ENCODE measurements at places on chromosomes 16 and 17.

GRCh38 chr17:43707184-43707583 lies 45.5 kb upstream of the MEOX1 start:
- no peak for DNase-seq

DNA sequence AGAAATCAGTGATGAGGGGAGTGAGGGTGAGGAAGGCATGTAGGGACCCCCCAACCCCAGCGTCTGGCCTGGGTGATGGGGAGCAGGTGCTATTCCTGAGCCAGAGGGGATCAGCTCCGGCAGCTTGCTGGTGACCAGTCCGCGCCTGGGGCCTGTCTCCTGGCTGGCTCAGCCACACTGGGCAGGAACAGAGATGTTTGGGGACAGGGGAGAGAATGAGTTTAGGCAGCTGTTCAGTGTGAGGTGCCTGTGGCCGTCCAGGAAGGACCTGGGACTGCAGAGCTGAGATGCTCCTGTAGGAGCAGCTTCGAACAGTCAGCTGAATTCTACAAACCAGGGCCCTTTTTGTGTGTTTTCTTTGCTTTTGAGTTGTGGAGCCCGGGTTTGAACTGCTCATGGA lies 23.2 kb upstream of the SPNS2 start:
- no peak for DNase-seq

DNA sequence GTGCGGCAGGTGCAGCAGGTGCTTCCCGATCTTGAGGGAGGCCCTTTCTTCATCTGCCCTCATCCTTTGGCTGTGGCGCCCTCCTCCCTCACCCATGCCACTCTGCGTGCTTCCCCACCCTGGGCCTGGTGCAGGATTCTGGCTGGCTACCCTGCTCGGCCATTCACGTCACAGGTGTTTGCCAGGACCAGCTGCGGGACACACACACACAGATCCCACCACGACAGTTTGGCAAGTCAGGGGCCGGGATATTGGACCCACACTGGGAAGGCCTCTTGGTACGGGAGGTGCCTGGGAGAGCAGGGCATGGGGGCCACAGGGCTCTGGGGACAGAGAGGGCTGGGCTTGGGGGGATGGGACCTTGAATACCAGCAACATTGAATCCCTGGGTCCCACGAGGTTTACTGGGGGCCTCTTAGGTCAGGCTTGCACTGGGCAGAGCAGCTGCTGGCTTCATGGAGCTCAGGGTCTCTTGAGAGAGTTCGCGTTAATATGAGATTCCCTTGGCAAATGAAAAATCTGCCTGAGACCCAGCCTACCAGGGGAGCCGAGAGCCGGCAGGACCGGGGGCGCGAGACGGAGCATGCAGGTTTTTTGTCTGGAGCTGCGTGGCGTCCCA lies 15.1 kb downstream of the ADCY7 start:
- DNase-seq, result no peak

- no peak for DNase-seq
These were observed 2.1 kb downstream of the TXNDC11 start for GRCh38 chr16:11740567-11740966.

DNA sequence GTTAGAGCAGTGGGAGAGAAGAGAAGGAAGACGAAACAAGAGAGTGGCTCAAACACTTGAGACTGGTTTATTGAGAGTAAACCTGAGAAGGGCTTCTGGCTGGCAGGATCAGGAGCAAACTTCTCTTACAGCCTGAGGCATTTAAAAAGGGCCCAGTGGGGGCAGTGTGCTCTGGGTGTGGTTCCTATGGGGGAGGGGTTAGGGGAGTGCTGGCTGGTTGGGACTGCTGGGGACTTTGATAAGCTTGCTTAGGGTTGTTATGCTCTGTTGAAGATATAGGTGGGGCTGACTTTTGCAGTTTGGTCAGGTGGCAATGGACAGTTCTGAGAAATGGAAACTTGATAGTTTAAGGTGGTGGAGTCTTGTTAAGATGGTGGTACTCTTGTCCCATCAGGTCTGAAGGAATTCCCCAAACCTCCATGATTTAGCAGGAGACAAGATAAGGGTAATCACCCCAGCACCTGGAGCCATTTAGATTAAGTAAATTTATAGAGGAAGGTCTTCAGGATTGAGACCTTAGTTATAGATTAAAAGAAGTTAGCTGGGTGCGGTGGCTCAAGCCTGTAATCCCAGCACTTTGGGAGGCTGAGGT lies 79.3 kb downstream of the EMP2 start:
- DNase-seq, result no peak

- DNase-seq, result no peak
These were observed 25.5 kb downstream of the NCOR1 start for GRCh38 chr17:16189791-16190348.

- no peak for DNase-seq
These were observed 183.8 kb downstream of the GSG1L start for GRCh38 chr16:27879601-27880247.

- DNase-seq, result no peak
These were observed 7.8 kb downstream of the PLXDC1 start for GRCh38 chr17:39143552-39144093.

GRCh38 chr16:83060-83603 lies 5.1 kb downstream of the MPG start:
- no peak for DNase-seq

DNA sequence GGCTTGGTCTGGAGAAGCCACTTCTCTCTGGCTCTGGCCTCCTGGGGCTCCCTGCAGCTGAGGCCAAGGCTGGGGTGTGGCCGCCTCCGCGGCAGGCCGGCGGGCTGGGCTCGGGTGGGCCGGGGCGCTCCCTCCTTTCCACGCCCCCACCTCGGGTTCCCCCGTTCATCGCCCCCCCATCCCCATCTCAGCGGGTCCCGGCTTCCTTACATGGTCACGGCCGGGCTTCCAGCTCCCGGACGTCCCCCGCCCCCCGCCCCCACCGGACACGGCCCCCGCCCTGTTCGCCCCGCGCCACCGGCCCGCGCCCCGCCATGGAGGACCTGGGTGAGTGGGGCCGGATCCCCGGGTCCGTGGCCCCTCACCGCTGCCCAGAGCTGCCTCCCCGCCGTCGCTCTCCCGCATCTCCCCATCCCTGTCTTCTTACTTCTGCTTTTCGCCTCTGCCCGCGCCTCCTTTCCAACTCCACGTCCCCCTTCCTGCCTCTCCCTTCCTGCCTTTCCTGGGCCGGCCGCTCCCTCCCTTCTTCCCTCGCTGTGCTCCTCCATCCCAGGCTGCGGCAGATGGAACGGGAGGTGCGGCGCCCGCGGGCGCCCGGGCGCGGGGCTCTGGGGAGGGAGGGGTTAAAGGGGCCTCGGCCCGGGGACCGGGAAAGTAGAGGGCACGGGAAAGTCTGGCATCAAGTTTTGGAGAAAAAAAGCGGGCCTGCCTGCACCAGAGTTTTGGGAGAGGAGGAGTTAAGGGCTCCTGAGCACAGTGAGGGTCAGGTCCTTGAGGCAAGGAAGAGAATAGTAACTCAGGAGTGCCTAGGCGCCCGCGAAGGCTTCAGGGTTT lies at the start of gene TGFB1I1:
TSS of gene TGFB1I1 (plus strand) at position 278 of the 834 bp plus-strand sequence. CDS start at position 315, 37 bp downstream.
- DNase-seq, result no peak

DNA sequence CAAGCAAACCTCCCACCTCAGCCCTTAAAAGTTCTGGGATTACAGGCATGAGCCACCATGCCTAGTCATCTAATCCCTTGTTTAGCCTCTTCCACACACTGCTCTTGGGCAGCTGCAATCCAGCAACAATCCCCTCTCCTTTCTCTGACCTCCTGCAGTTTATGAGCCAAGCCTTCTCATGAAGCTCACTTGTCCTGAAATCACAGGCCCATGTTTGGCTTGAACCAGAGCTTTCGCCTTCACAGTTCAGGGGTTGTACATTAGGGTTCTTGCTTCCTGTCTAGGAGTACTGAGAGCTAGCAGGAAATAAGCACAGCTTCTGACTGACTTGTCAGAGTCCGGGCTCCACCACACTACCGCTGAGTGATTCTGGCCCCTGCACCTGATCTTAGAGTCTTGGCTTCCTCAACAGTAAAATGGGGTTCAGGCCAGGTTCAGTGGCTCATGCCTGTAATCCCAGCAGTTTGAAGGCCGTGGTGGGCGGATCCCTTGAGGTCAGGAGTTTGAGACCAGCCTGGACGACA lies 16.3 kb downstream of the ERAL1 start:
- no peak for DNase-seq

DNA sequence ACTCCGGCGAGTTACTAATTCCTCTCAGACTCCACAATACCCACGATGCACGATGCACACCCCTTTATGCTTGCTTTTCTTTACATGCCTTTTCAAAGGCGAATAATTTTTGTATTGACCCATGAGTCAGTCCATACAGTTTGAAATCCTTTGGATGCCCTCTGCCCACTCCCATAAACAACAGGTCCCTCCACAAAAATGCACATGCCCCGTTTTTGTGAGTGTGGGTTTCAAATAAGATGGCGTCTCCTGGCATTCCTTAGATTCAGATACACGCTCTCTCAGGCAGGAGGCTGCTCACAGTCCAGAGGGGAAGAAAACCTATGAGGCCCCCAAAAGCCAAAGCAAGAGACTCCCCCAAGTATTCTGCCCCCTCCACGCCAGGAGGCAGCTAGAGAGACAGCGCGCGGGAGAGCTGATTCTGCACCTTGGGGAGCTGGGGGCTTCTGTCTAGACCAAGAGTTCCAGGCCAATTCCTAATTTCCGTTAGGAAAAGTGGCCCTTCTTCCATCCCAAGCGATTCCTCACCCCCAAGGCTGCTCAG lies 19.6 kb upstream of the HOXB9 start:
- DNase-seq, result no peak

- no peak for DNase-seq
These were observed 143.6 kb downstream of the COPRS start for GRCh38 chr17:31715446-31715845.

DNA sequence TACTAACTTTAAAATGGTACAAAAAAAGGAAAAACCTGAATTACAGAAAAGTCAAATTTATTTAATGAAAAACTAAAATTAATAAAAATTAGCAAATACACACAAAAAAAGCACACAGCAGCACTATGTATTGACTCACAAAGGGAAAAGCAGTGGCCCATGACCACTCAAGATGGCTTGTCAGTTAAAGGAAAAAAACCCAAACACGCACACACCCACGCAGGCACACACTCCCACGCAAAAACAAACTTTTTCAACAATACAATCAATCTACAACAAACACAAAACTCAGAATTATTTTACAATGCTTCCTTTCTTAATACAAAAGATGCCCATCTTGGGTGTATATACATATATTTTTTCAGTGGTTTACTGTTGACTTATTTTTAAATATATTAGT lies 24.2 kb downstream of the SIAH1 start:
- DNase-seq, result no peak

- DNase-seq, result no peak
These were observed 7.2 kb downstream of the GRB2 start for GRCh38 chr17:75398279-75398678.

DNA sequence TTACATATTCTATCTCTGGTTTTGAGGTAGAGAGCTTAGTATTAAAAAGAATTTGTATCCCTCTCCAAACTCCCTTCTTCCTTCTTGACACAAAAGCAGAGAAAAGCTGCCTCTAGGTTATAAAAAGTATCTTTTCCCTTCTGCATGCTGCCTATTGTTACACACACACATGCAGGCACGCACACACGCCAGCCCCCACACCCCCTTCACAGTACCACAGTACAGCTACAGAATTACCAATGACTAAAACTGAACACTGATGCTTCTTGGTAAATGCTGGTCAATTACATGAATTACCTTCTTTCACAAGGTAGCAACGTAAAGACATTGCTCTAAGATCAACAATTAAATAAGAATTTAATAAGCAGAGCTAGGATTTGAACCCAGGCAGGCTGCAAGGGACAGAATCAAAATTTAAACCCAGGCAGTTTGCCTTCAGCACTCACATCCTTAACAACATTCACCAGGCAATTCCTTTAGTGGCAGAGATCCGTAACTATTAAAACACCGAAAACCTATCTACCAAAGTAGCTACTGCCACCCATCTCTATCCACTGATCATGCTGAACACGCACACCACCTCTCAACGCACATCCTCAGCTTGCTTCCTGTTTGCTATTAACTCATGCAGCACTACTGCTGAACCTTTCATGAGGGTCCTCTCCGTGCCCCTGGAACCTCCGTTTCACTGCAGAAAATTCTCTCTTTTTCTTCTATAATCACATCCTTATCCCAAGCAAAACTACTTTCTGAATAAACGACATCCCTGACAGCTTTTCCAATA lies 37.8 kb downstream of the YWHAE start:
- DNase-seq, result no peak

DNA sequence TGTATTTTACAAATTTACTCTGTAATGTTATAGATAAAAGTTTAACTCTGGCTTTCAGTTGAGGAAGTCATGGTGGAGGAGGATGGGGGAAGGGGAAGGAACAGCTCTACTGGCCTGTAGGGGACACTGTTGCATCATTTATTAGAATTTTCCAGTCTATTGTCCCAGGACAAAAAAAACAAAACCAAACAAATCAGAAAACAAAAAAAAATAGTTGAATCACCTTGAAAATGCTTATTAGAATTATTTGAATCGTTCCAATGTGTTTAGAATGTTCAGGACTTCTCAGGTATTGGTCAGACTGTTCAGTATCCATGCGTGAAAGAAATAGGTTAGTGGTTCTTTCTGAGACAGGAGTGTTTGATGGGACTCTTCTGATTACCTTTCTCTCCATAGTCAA lies 242.0 kb downstream of the FTO start:
- DNase-seq, result peak; percentile 19

DNA sequence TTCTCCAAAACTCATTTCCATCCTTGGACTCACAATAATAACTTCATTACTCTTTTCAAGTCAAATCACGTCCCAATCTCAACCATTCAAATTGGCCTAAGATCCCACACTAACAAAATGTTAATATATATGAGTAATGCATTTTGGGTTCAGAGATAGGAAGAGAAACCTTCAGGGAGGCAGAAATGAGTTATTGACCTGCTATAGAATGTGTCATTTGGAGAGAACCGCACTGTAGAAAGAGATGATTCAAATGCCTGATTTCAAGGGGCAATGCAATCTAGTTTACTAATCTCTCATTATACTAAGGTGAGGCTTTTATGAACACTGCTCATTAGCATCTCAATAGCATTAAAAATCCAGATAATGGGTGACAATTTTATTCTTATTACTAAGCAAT lies 1595.0 kb upstream of the GOT2 start:
- DNase-seq, result no peak

GRCh38 chr16:25689137-25689836 lies 2.5 kb upstream of the HS3ST4 start:
- DNase-seq, result no peak

- no peak for DNase-seq
These were observed 2.6 kb downstream of the LHX1 start for GRCh38 chr17:36939802-36940312.
